ENCODE measurements at places on chromosomes 4 and X.

- no peak for DNase-seq
Measured at GRCh38 chr4:182492423-182492822, 249.2 kb downstream of the TENM3 start.

DNA sequence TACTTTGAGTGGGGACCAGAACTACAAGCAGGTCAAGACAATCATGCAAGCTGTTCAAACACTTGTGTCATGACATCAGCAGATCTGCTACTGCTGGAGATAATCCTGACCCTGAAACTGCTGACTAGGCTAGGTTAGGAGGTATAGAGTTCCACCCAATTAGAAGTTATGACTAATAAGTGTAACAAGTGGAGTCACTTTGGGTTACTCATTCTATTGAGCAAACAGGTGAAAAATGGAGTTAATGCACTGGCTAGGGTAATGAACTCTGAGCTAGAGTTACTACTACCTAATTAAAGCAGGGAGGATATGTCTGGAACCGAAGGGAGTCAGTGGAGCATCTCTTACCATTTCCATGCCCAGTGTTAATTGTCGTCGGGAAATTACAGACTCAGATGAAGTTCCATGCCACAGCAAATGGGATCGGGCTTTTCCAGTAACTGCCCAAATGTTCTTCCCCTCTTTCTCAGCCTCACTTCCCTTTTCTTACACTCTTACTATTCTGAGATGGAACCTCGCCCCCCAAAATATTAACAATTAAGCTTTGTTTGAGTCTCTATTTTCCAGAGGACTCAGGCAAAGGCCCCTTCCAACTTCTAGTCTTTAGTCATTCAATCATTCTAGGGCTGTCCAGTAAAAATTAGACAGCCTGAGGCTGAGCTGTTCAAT lies 19.8 kb upstream of the MANBA start:
- DNase-seq: no peak

DNA sequence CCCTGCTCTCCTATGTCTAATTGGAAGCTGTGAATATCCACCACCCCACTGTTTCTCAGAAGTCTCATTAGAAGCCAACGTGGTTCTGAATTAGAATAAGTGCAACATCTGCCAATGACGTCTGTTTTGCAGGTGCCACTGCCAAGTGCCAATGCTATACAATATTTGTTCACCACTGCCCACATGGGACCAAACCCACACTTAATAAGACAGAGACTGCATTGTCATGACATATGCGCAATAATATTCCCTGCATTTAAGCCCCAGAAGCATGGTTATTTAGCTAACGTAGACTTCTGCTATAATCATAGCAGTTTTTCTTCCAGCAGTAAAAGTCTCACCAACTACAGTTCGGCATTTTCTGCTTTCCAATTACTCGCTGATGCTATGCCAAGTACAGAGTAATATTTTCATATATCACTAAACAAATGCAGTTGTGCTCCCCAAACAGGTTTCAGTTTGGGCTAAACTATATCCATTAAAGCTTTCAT lies 262.5 kb upstream of the PCDH18 start:
- no peak for DNase-seq

GRCh38 chr4:8079031-8079885 lies 79.4 kb downstream of the ABLIM2 start:
- DNase-seq: no peak

GRCh38 chr4:141730805-141731204 lies 94.4 kb downstream of the IL15 start:
- DNase-seq: no peak

DNA sequence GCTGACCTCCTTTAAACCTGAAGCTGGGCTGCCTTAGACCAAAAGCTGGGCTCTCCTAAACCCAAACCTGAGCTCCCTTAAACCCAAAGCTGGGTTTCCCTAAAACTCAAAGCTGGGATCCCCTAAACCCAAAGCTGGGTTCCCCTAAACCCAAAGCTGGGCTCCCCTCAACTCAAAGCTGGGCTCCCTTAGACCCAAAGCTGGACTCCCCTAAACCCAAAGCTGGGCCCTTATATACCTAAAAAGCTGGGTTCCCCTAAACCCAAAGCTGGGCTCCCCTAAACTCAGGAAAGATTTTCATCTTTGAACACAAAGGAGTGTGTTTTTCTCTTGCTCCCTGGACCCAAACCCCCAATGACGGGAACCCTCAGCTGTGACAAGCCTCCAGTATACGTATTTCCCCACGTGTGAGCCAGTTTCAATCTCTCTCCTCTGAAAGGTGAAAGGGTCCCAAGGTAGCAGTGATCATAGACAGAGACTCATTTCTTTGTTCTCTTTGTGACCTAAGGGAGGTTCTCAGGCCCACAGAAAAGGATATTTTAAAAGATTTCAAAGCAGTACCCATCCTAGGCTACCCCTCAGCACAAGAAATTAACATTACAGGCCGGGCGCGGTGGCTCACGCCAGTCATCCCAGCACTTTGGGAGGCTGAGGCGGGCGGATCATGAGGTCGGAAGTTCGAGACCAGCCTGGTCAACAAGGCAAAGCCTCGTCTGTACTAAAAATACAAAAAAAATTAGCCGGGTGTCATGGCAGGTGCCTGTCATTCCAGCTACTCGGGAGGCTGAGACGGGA lies 31.3 kb upstream of the ASMTL start:
- DNase-seq: no peak

DNA sequence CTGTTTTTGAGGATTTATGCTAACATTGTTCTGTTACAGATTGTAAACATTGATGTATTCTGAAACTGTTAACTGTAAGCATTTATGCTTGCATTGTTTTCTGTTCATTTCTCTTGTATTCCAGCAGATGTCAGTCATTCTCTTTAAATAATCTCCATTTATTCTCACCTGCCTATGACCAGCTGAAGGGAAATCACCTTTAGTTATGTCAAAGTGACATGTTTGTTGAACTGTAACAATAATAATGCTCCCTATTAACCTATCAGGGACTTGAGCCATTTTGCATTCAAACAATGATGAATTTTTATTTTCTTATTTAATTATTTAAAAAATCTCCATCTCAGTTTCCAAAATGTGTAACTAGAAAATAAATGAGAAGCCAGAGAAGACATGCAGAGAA lies 58.0 kb downstream of the SPCS3 start:
- DNase-seq: no peak

GRCh38 chr4:122822466-122822865 lies 4.2 kb upstream of the FGF2 start:
- no peak for DNase-seq

DNA sequence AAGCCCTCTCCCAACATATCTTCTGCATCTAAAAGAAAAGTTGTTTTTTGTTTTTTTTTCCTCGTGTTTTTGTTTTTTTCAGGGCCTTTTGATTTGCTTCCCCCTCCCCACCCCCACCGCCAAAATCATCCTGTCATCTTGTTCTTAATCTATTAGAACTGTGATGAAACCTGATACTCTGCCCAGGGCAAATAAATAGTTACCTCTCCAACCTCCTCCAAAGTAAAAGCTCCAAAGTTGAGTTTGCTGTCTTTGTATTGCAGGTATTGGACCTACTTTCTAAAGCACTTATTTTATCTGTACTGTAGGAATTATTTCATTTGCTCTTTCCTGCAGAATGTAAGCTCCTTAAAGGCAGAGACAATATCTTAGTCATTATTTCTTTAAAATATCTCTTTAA lies 172.9 kb downstream of the SOWAHB start:
- DNase-seq: no peak

DNA sequence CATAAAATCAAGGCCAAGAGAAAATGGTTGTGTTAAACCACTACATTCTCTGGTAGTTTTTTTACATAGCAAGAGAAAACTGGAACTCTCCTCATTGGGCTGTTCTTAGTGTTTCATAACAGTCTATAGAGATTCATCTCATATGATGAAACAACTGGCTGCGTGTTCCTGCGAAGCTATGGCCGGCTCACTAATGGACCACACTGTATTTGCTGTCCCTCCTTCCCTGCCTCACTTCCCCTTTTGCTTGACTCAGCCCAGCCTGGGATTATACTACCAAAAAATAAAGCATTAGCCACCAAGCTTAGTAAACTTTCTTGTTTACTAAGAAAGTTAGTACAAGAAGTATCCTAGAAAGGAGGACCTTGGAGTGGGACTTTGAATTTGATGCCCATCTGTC lies 31.6 kb upstream of the LSM6 start:
- no peak for DNase-seq

DNA sequence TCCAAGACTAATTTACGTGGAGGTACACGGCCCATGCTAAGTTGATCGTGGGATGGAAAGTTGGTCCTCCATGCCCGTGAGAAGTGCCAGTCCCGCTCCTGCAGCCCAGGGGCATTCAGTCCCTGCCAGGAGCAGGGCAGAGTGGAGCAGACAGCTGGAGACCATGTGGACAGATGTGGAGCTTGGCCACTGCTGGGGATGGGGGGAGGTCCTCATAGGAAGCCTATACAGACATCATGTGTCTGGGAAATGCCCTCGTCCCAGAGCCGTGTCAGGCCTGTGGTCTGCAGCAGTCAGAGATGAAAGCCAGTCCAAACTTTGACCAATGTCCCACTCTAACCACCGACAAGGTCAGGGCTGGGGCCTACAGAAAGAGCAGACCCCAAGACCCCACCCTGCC lies 118.4 kb downstream of the CPZ start:
- DNase-seq: no peak

All from CD4-positive, alpha-beta T cell treated with Interleukin-21 for 1 hour (primary cell).